ENCODE measurements at places on chromosomes 6 and 20.

GRCh38 chr6:109297406-109298110, 84.7 kb downstream of the CD164 start:
- H3K36me3 ChIP-seq: no peaks in the 10 kb centered on the region
- no peak for DNase-seq
- no peak overlapping the region for H3K27ac ChIP-seq
- no peak overlapping the region for H3K4me3 ChIP-seq
- peaks cover 29% of the 10 kb centered on the region for H3K27me3 ChIP-seq
- no peaks in the 10 kb centered on the region for H3K4me1 ChIP-seq

GRCh38 chr20:6489361-6490171, 277.9 kb upstream of the BMP2 start:
- no peaks in the 10 kb centered on the region for H3K36me3 ChIP-seq
- H3K4me3 ChIP-seq: no peak overlapping the region
- H3K4me1 ChIP-seq: no peaks in the 10 kb centered on the region
- H3K27me3 ChIP-seq: no peaks in the 10 kb centered on the region

- peaks cover 42% of the 10 kb centered on the region for H3K27me3 ChIP-seq
- H3K27ac ChIP-seq: no peak overlapping the region
- peaks cover 2% of the 10 kb centered on the region for H3K36me3 ChIP-seq
Observed at GRCh38 chr20:44850272-44850671, 35.2 kb upstream of the YWHAB start.

- no peak overlapping the region for H3K4me3 ChIP-seq
- DNase-seq: no peak
- no peak overlapping the region for H3K27ac ChIP-seq
- no peaks in the 10 kb centered on the region for H3K27me3 ChIP-seq
- H3K4me1 ChIP-seq: no peaks in the 10 kb centered on the region
- peaks cover 5% of the 10 kb centered on the region for H3K36me3 ChIP-seq
Observed at GRCh38 chr6:146679386-146679785, 80.6 kb downstream of the ADGB start.

DNA sequence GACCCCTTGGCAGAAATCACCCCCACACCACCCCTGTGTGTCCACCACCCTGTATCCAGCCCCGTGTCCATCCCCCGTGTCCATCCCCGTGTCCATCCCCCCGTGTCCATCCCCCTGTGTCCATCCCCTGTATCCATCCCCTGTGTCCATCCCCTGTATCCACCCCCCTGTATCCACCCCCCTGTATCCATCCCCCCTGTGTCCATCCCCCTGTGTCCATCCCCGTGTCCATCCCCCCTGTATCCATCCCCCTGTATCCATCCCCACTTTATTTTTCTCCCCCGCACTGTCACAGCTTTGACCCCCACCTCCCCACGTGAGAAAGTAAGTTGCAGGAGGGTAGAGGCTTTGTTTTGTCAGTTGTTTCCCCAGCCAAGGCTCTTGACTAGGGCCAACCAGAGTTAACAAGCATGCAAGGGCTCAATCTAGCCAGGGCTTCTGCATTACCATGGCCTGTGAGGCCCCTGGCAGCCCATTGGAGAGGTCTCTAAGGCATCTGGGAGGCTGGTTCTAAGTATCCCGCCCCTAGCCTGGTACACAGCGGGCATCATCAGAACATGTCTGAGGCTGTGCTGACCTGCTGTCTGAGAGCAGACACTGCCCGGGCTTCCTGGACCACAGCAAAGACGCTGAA, 18.1 kb upstream of the SIRPA start:
- H3K27me3 ChIP-seq: peaks cover 17% of the 10 kb centered on the region
- H3K4me1 ChIP-seq: no peaks in the 10 kb centered on the region
- no peak for DNase-seq
- no peaks in the 10 kb centered on the region for H3K36me3 ChIP-seq
- H3K27ac ChIP-seq: no peak overlapping the region
- no peak overlapping the region for H3K4me3 ChIP-seq

DNA sequence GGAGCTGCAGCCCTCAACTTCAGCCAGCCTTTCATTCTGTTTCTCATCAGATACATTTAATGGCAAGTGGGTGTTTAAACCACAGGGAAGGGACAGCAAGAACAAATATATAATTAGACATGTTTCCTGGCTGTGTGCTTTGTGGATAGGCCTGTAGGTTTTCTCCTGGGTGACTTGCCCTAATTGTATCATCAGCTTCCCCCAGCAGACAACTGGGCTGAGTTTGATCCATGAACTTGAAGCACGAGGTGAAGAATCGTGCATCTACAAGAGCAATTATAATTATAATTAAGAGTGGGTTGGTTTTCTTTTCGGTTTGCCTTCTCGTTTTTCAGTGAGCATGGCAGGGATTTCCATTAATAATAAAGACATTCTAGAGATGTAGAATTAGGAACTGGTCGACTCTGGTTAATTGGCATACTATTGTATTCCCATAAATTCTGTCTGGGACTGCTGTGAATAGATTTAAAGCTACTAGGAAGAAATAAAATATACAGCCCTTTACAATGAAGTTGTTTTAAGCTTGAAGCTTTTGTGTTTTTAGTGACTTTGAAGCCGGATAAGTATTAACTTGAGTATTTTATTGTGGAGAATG, 1052.2 kb downstream of the KIF16B start:
- no peak overlapping the region for H3K4me3 ChIP-seq
- H3K36me3 ChIP-seq: no peaks in the 10 kb centered on the region
- H3K27ac ChIP-seq: no peak overlapping the region
- H3K27me3 ChIP-seq: no peaks in the 10 kb centered on the region

GRCh38 chr6:116411284-116411623, 40.5 kb downstream of the DSE start:
- no peak overlapping the region for H3K4me3 ChIP-seq
- no peak overlapping the region for H3K27ac ChIP-seq
- peaks cover 3% of the 10 kb centered on the region for H3K36me3 ChIP-seq
- no peak for DNase-seq
- peaks cover 8% of the 10 kb centered on the region for H3K27me3 ChIP-seq

DNA sequence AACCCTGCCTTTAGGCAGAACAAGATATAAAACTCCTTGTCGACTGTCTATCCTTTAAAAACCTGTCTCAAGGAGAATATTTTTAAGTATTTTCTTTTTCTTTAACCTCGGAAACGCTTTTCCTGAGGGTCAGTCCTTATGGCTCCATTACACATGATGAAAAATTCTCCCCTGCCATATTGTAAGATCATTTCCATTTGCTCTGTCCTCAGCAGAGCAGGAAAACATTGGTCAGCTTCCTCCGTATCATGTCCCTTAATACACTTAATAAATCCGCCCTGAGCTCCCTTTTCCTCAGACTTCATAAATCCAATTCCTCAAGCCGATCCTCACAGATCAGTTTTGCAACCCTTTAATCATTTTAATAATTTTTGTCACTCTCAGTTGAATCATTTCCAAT, 234.5 kb upstream of the AGPAT4 start:
- H3K27me3 ChIP-seq: peaks cover 22% of the 10 kb centered on the region
- no peak overlapping the region for H3K4me3 ChIP-seq
- H3K4me1 ChIP-seq: no peaks in the 10 kb centered on the region
- H3K36me3 ChIP-seq: no peaks in the 10 kb centered on the region
